Stimulated activated naive CD4-positive, alpha-beta T cell (primary cell): ENCODE measurements at places on chromosomes 12 and 14.

GRCh38 chr14:50943261-50943942 is 881 bp downstream of the PYGL start:
- no peak for DNase-seq

DNA sequence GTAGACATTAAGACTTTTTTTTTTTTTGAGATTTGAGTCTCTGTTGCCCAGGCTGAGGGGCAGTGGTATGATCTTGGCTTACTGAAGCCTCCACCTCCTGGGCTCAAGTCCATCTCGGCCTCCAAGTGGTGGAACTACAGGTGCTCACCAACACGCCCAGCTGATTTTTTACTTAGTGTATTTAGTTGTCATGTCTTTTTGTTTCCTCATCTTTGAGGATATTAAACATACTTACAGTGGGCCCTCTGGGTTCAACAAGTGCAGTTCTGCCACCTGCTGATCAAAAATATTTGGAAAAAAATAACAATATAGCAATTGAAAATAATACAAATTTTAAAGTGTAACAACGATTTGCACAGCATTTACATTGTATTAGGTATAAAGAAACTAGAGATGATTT is 4.4 kb upstream of the B4GALNT1 start:
- no peak for DNase-seq

GRCh38 chr14:46626876-46627275 is 24.7 kb downstream of the RPL10L start:
- DNase-seq = no peak

- DNase-seq = no peak
These were observed 377.6 kb downstream of the TMEM121 start for GRCh38 chr14:105903971-105904370.

DNA sequence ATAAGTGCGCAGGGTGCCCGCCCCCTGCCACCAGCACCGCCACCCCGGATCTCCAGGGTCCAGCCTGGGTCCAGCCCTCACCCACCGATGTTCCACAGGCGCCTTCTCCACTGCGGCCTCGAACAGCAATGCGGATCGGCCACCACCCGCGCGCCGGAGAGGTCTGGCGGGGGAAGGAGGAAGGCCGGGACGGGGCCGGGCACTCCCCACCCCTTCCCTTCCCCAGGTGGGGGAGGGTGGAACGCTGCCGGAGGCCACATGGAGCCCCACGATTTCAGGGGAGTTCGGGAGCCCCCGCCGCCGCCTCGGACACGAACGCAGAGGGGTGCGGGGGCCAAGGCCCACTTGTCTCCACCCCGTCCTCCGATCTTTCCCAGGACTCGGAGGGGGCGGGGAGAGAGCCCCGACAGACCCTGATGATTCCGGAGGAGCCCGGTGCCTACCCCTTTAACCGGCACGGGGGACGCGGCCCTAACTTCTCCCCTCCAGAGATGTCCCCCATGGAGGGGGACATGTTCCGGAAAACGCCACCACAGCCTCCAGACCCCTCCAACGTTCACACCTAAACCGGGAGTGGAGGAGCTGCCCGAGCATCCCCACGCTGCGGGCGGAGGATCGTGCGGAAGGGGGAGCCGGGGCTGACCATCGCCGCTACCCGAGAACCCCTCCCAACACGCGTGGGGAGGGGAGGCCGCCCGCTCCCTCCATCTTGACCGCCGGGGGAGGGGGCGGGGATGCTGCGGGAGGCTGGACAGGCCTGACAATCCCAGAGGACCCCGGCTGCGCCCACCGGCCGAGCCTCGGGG is 1.1 kb downstream of the ATXN2 start:
- DNase-seq = peak; percentile 37

DNA sequence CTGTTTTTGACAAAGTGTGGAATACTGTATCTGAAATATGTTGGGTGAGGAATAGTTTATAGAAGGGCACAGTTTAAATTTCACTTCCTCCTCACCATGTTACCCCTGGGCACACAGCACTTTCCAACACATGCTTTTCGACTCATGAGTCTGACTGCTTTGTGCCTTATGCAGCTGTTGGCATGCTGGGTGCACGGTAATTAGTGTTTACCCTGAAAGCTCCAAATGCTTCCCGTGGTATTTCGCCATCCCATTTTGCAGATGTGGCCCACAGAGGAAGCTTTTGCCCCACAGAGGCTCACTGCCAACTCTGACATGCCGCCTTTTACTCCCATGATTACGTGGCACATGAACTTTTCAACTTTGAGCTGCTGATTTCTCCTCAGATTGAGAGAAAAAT is 168.6 kb downstream of the PRKCH start:
- no peak for DNase-seq

- DNase-seq = no peak
These were observed 513.1 kb downstream of the KCNH5 start for GRCh38 chr14:62532181-62532580.

DNA sequence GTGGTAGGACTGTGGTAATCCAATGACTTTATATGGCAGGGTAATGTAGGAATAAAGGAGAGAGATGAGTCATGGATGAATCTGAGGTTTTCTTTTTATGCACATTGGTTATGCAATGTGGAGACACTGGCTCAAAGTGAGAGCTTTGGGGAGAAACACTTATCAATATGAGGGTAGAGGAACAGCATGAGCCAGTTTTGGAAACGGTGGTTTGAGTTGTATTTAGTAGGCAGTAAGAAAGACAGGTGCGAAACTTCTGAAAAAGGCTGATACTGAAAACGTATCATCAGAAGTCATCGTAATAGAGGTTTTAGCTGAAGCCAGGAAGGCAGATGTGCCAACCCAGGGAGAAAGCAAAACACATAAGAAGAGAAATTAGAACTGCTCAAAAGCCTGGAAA is 854.8 kb upstream of the SEL1L start:
- no peak for DNase-seq
